ENCODE measurements at places on chromosomes 11 and 22.

- no peaks in the 10 kb centered on the region for H3K36me3 ChIP-seq
- H3K4me3 ChIP-seq, result no peak overlapping the region
- no peaks in the 10 kb centered on the region for H3K27me3 ChIP-seq
- DNase-seq, result no peak
These were observed 18.9 kb downstream of the CASP5 start for GRCh38 chr11:105004021-105004420.

DNA sequence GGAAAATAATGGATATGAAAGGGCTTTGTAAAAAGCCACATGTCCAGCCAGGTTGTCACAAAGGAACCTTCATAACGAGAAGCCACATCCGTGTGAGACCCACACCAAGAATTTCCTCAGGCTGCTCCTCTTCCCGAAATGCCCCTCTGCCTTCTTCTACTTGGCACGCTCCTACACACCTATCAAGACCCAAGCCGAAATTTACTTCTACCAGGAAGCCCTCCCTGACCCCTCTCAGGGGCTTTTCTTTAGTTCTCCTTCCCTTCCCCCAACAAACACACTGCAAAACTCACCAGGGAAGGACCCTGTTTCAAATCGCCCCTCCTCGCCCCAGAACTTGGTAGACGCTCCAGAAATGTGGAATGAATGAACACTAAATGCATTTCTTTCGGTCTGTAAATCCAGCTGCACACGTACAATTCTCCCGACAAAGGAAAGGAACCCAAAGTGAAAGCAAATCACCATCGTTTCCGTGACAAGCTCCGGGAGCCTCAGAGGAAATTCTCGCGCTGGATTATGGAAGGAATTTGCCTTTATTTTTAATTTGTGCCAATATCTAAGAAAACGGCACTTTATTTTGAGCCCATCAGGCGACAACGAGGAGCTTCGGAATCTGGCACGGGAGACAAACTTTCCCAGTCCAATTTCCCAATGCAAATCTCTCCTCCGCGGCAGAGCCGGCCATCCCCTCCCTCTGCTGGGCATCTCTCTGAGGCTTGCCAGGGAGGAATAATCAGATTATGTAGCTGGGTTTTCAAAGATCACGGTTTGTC lies 13.2 kb upstream of the SHISAL1 start:
- DNase-seq, result no peak
- peaks cover 55% of the 10 kb centered on the region for H3K27me3 ChIP-seq
- H3K36me3 ChIP-seq, result no peaks in the 10 kb centered on the region
- H3K27ac ChIP-seq, result no peak overlapping the region
- H3K4me1 ChIP-seq, result peaks cover 19% of the 10 kb centered on the region

DNA sequence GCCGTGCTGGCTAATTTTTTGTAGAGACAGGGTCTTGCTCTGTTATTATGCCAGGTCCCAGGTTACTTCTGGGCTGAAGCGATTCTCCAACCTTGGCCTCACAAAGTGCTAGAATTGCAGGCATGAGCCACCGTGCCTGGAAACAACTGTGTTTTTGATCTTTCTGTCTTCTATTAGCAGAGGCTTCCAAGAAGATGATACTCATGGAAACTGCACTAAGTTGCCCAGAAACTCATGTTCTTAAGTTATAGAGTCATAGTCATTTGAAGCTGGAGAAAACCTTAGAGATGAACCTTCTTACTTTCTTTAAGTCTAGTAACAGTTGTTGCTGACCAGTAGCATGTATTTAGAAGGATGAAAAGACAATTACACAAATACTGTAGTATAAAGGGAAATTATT lies 37.1 kb upstream of the HSPA8 start:
- H3K36me3 ChIP-seq, result no peaks in the 10 kb centered on the region
- no peak overlapping the region for H3K27ac ChIP-seq
- H3K4me1 ChIP-seq, result peaks cover 19% of the 10 kb centered on the region
- no peak overlapping the region for H3K4me3 ChIP-seq
- no peaks in the 10 kb centered on the region for H3K27me3 ChIP-seq

- peaks cover 62% of the 10 kb centered on the region for H3K36me3 ChIP-seq
- no peak overlapping the region for H3K4me3 ChIP-seq
- H3K27ac ChIP-seq, result no peak overlapping the region
- H3K4me1 ChIP-seq, result peaks cover 34% of the 10 kb centered on the region
These were observed 29.4 kb upstream of the CTTN start for GRCh38 chr11:70368961-70369360.

DNA sequence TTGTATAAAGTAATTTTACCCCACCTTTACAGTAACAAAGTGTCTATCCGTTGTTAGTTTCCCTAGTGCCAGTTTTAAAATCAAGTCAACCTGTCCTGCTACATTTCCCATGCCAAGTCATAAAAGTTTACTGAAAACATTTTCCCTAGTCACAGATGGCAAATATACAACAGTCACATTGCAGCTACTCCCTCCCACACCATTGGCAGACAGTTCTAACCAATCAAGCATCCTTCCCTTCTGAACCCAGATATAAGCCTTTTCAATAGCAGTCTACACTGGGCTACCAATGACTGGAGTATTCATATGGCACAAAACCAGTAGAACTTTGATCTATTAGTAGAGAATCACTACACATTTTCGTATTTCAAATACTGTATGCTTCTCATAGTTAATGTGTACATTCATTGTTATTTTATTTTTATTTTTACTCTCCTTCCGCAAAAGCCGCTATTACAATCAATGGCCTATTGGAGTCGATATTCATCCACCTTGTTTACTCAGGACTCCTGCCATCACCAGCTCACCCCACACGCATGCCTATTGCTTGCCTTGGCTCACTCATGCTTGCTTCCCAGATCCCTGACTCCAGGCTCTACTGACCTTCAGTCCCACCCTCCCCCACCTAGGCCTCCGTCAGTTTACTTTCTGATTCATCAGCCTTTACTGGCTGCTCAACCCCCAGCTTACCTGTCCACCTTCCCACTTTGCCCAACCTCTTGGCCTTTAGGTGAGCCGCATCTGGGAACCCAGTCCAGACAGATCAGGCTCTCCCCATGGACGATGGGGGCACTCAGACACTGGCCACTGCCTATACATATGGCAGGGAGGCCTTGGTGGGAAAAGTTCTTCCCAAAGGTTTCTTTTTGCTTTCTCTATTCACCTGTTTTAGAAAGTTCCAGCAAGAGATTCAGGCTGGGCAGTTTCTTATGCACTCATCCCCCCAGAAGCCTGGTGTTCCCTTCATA lies 408.4 kb downstream of the SOX6 start:
- H3K27me3 ChIP-seq, result no peaks in the 10 kb centered on the region
- no peak for DNase-seq
- no peaks in the 10 kb centered on the region for H3K4me1 ChIP-seq
- no peak overlapping the region for H3K4me3 ChIP-seq
- H3K27ac ChIP-seq, result no peak overlapping the region

- no peak overlapping the region for H3K4me3 ChIP-seq
- H3K27ac ChIP-seq, result no peak overlapping the region
- no peaks in the 10 kb centered on the region for H3K27me3 ChIP-seq
- H3K4me1 ChIP-seq, result no peaks in the 10 kb centered on the region
- DNase-seq, result no peak
These were observed 105.5 kb downstream of the C11orf87 start for GRCh38 chr11:109527496-109527895.

GRCh38 chr11:121225382-121225781 lies 67.2 kb upstream of the SC5D start:
- no peak for DNase-seq
- no peak overlapping the region for H3K27ac ChIP-seq

- no peak for DNase-seq
- no peaks in the 10 kb centered on the region for H3K36me3 ChIP-seq
- H3K4me3 ChIP-seq, result no peak overlapping the region
- H3K4me1 ChIP-seq, result no peaks in the 10 kb centered on the region
- peaks cover 12% of the 10 kb centered on the region for H3K27me3 ChIP-seq
These were observed 7.9 kb upstream of the OR56B4 start for GRCh38 chr11:6099577-6099976.
